ENCODE measurements at places on chromosomes 4 and X. TPM values are rescaled to one million over a fixed set of nuclear protein-coding genes. Genes with fewer than 3 reads are reported as not detected.

The GSX2 gene
- not detected for total RNA-seq

The VEGFD gene
- 0.05 TPM for total RNA-seq

The H2BW2 gene
- not detected for total RNA-seq

The REPS2 gene
- total RNA-seq, result 2.3 TPM

The XKRX gene
- 0.30 TPM for total RNA-seq

The GPR173 gene
- 3.3 TPM for total RNA-seq

The FAM47A gene
- not detected for total RNA-seq

The DSPP gene
- total RNA-seq, result not detected

The SHOX gene
- total RNA-seq, result not detected

The GUCY1B1 gene
- 54.1 TPM for total RNA-seq

The GPR82 gene
- total RNA-seq, result not detected

The KIT gene
- 0.10 TPM for total RNA-seq

The GPRASP3 gene
- total RNA-seq, result 0.87 TPM

The GAGE12G gene
- not detected for total RNA-seq

The ENAM gene
- total RNA-seq, result 3.3 TPM

The PDE6B gene
- 21.7 TPM for total RNA-seq
